ENCODE measurements at places on chromosomes 13 and 19.

DNA sequence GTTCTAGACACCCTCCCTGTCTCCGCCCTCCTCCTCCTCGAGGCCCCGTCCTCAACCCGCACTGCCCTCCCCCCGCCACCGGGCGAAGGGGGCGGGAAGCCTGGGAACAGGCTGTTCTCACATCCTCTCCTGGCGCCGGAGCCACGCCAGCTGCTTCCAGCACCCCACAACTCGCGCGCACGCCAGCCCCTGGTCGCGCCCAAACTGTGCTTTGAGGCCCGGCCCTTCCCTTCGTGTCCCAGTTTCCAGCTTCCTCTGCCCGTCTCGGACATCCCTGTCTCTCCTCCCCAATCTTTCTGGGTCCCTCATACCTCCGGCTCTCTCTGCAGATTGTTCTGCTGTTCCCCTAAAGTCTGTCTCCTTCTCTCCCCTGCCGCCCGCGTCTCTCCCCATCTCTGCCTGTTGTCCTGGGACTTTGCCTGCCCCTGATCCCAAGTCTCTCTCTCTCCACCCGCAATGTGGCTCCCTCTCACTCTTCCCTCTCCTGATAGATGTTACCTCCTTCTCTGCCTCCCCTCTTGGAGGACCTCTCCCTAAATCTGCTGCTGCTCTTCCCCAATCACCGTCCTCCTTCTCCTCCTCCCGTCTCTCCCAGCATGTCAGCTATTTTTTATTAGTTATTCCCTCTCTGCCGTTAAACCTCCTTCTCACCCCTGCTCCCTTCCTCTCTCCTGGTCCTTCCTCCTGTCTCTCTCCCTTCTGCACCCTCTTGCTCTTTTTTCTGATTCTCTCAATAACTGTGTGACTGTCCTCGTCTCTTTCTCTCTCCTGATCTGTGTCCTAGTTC is 14.2 kb downstream of the DPF1 start:
- DNase-seq = no peak

- no peak for DNase-seq
Measured at GRCh38 chr13:38519229-38519911, 167.5 kb upstream of the FREM2 start.

DNA sequence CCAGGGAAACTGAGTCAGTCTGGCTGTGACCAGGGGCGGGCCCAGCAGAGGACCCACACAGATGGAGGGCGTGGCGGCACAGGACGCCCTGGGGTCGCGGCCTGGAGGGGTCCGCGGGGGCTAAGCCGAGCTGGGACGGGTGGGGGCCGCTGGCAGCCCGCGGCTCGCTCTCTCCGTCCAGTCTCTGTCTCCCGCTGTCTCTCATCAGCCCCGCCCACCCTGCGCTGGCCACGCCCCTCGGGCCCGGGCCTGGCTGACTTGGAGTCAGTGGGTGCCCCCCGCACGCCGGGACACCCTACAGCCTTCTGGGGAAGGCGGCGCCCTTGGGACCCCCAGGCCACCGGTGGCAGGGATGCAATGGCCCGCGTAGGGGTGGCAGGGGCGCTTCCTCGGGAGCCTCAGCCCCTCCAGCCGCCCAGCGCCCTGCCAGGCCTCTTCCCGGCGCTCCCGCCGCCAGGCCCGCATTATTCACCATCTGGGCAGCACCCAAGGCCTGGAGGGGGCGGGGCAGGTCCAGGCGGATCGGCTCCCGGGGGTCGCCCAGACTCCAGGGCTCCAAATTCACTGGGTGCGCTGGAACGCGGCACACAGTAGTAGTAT is at the start of gene TBXA2R:
TSS of gene TBXA2R (minus strand) at position 186 of the 600 bp plus-strand sequence. CDS start 6,241 bp downstream, outside the sequence.
- DNase-seq = no peak

- DNase-seq = no peak
Measured at GRCh38 chr19:6011206-6011605, 33.3 kb upstream of the RANBP3 start.

DNA sequence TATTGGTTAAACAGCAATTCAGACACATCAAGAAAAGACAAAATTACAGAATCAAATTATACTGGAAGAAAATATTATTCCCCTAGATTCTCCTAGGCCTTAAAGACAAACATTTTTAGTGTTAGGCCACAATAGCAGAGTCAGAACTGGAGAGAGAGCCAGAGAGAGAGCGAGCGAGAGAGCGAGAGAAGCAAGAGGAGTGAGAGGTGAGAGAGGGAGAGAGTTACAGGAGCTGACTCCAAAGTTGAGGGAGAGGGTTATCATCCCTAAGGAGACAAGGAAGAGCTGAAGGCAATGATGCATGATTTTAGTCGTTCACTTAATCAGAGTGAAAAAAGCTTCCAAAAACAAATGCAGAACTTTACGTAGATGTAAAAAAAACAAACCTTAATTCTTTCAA is 20.2 kb upstream of the ZNF227 start:
- no peak for DNase-seq

- DNase-seq = no peak
Measured at GRCh38 chr13:74778946-74779345, 644.7 kb upstream of the KLF12 start.

- peak; percentile 58 for DNase-seq
Measured at GRCh38 chr19:57708641-57709361, at the start of gene ZNF154. Gene ZNF154, minus strand, starts transcription at chr19:57709204. Its CDS starts 233 bp downstream, at chr19:57708971.

DNA sequence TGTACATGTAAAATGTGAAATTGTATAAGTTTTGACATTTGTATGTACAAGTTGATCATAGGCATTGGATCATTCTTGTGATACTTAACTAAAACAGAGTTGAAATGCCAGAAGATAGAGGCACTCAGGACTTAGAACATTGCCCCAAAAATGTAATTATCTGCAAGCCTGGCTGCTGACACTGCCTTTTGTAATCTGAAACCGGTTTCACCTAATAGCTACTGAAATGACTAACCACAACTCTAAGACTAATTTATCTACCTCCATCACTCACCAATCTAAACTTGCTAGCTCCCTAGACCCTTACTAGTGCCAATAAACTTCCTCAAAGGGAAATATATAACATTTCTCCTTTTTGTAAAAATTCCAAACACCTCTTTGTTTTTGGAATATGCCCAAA is 2596.2 kb downstream of the PCDH9 start:
- DNase-seq = no peak

DNA sequence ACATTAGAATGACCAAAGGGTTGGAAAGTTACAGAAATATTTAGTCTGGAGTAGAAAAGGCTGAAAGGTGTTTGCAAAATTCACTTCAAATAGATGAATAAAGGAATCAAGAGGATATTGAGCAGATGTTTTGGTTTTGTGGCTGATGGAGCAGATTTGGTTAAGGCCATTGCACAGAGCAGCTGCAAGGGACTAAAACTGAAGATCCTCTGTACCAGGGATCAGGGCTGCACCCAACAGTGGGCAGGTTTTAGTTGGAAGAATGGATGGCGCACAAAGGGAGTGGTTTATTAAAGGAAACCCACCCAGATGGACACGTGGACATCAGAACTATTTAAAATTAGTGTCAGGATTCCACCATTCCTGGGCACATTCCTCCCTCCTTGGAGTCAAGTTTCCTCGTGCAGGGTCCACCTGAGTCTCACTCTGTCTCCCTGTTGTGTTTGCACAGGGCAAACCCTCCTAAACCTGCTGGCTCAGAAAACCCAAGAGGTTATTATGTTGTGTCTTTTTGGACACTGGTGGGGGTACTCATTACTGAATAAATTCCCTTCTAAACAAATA is 9.2 kb upstream of the UBAC2 start:
- DNase-seq = no peak

- DNase-seq = no peak
Measured at GRCh38 chr13:22936228-22936627, 244.6 kb upstream of the SGCG start.

DNA sequence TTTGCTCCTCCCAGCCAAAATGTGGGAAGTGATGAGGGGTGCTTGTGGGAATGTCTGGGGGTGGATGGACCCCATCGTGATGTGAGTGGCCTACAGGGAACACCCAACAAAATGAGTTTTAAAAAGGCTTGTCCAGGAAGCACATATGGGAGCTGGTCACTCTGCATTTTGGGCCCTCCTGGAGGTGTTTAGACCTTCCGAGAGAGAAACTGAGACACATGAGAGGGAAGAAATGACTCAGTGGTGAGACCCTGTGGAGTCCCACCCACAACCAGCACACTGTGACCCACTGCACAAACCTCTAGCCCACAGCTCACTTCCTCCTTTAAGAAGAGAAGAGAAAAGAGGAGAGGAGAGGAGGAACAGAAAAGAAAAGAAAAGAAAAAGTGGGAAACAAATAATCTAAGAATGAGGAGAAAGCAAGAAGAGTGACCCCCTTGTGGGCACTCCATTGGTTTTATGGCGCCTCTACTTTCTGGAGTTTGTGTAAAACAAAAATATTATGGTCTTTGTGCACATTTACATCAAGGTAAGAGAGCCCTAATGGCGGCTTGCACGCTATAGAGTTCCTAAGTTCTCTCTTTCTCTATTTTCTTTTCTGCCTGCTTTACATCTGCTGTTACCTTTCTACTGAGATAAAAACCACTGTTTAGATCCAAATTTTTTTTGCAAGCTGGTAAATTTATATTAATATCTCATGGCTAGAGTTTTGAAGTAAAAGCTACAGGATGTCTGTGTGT is 13.3 kb upstream of the LILRB1 start:
- no peak for DNase-seq

- no peak for DNase-seq
Measured at GRCh38 chr19:41233748-41234240, 14.8 kb downstream of the AXL start.

DNA sequence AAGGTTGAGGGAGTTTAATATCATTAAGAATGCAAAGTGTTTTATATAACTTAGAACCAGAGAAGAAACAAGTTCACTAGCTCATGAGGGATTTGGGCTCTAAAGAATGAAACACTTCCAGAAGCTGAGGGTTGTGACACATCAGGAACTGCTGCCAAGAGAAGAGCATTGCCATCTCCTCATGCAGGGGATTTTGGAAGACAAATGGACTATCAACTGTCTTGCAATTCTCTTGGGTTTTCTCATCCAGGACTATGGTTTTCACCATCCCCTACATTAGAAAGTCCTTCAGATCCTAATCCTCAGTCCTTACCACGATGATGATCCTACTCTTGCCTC is 59.7 kb upstream of the KL start:
- no peak for DNase-seq

DNA sequence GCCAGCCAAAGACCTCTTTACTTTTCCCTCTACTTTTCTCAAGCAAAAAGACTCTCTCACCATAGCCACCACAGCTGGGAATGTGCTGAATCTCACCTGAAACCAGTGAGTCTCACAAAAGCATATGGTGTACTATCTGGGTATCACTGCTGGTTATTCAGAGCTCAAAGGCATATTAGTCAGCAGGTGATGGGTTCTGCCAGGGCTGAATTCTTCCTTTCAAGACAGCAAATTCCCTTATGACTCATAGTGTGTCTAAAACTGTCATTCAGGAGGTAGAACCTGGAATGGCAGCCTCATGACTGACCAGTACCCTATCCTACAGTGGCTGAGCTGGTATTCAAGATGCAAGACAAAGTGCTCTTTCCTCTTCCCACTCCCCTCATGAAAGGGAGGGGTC is 2859.1 kb downstream of the PCDH9 start:
- no peak for DNase-seq

DNA sequence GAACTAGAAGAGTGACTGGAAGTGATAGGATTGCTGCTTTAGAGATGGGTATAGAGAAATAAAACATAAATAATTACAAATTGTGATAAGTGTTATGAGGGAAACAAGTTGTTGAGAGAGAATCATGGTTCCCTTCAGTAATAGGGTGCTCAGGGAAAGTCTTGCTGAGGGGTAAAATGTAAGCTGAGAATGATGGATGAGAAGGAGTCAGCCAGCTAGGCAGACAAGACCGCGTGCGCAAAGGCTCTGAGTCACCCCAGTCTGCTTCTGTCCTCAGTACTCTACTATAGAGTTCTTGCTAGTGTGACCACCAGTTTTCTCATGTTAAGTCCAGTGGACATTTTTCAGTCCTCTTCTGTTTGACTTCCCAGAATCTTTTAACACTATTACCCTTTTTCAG is 39.5 kb downstream of the PCCA start:
- no peak for DNase-seq

- no peak for DNase-seq
Measured at GRCh38 chr13:37226971-37227370, 121.5 kb upstream of the CSNK1A1L start.

DNA sequence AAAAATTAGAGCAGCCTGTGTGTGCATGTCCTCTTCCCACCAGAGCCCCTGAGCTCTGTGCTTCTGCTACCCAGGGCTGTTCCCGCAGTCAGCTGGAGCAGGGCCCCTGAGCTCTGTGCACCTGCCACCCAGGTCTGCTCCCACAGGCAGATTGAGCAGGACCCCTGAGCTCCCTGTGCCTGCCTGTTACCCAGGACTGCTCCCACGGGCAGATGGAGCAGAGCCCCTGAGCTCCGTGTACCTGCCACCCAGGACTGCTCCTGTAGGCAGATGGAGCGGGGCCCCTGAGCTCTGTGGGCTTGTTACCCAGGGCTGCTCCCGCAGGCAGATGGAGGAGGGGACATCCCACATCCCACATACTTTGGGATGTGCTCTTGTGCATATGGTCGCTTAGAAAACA is 186.8 kb upstream of the SOX1 start:
- DNase-seq = no peak

All from neural crest cell (in vitro differentiated cells).